RKO (cell line): ENCODE measurements at places on chromosomes 4 and X.

DNA sequence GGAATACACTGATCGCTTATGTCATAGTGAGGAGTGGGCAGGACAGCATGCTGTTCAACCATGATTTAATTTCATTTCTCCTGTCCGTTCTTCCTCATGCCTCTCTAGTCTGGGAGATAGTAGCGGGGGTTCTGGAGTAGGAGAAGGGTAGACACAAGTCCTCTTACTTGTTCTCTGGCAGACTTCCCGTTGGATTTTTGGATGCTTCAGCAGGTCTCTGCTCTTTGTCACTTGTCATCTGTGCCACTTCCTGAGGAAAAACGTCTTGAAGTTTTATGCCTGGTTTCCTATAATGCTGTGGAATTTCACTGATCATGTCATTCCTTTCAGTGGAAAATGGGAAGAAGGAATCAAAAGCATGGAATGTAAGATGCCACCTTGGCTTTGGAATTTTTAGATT, 154.7 kb downstream of the GATB start:
- no peak for DNase-seq

DNA sequence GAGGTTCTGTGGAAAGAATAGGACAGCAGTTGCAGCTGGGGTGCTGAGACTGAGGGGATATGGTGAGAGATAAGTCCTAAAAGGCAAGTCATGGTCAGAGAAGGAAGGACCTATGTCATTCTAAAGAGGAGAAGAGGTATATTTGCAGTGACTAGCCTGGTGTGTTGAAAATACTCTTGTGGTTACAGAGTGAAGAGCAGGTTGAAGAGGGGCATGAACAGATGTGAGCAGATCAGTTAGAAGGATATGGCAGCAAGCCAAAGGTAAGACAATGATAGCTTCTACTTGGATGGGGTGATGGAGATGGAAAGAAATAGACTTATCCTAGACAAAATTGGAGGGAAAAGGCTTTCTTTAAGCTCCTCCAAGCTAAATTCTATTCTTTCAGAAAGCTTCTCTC, 469.8 kb upstream of the CPEB2 start:
- DNase-seq = no peak

- peak; percentile 63 for DNase-seq
These were observed 29.0 kb downstream of the NOP14 start for GRCh38 chr4:2934077-2934812.

DNA sequence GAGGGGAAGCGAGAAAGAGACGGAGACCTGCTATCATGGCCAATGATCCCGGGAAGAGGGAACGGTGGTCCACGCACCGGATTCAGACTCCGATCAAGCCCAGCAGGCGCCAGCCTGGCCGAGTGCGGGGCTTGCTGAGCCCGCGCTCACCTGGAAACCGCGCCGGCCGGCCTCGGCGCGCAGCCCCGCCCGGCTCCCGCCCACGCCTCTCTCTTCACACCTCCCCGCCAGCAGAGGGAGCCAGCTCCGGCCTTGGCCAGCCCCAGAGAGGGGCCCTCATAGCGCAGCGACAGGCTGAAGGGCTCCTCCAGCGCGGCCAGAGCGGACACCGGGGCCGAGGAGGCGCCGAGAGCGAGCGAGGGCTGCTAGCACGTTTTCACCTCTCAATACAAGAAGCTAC, 36.8 kb upstream of the SPANXN2 start:
- no peak for DNase-seq

DNA sequence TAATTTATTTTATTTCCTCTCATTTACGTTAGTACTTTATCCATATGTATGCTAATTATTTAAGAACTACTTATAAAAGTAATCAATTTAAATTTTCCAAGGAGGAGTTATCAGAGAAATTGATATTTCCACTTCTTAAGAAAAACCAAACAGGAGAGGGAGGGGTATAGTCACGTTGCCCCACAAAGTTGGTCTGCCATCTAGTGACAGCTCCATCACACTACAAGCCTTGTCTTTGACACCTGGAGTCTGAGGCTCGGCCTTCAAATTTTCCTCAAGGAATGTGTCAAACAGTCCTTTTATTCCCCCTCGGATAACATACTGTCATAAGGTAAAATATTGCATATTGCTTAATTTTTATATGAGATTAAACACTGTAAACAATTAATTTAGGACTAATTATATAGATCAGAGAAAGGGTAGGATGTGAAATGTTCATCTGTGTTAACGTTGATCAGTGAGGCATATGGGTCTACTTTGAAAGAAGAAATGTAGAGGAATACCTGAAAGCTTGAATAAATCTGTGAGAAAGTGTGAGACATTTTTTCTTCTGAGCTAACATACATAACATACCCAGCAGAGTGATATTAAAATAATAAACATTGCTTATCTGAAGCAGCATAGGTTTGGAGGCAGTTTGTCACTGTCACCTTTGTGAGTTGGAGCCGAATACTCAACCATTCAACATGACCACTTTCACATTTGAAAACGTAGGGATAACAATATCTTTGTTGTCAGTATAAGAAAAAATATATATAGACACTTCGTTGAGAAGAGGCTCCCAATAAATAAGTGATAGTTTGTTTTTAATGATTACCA, 114.4 kb downstream of the GLRA3 start:
- DNase-seq = peak; percentile 61

- peak; percentile 26 for DNase-seq
These were observed 668.5 kb downstream of the PCDH18 start for GRCh38 chr4:136863756-136864155.

DNA sequence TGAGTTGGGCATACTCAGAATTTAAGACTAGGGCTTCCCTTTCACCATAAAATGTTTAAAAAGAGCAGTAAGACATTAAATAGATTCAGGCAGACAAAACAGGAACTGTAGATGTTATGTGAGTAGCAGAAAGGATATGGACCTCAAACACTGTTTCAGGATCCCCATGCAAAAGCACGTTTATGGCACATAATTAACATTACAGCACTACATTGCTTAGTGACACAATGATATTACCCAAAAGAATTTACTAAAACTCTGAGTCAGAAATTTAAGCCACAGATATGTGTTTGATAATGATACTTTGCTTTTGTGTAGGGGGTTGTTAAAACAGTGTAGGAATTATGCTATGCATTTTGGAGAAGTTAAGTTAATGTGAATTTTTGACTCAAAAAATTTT, 266.3 kb downstream of the PDGFC start:
- no peak for DNase-seq
